Smooth muscle cell of the brain vasculature (primary cell): ENCODE measurements at places on chromosomes 16 and 17.

DNA sequence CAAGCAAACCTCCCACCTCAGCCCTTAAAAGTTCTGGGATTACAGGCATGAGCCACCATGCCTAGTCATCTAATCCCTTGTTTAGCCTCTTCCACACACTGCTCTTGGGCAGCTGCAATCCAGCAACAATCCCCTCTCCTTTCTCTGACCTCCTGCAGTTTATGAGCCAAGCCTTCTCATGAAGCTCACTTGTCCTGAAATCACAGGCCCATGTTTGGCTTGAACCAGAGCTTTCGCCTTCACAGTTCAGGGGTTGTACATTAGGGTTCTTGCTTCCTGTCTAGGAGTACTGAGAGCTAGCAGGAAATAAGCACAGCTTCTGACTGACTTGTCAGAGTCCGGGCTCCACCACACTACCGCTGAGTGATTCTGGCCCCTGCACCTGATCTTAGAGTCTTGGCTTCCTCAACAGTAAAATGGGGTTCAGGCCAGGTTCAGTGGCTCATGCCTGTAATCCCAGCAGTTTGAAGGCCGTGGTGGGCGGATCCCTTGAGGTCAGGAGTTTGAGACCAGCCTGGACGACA is 16.3 kb downstream of the ERAL1 start:
- DNase-seq: no peak

DNA sequence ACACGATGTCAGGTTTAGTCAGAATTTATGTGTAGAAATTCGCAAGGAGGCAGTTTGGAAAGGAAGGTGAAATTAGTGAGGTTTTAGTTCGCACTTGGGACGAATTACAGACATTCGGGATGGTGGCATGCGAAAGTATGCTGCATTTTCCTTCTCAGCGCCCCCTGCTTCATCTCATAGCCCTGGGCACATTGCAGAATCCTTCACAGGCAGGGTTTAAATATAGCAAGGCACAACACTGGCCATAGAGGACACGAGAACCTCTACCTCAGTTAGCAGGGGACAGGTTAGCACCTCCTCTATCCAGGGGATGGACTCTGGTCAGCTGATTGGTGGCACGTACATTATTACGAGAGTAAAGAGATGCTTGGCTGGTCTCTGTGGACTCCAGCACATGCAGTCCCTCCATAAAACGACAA is 47.5 kb downstream of the MAP2K6 start:
- DNase-seq: no peak

GRCh38 chr17:19740933-19741332 is 7.2 kb downstream of the ALDH3A1 start:
- no peak for DNase-seq

DNA sequence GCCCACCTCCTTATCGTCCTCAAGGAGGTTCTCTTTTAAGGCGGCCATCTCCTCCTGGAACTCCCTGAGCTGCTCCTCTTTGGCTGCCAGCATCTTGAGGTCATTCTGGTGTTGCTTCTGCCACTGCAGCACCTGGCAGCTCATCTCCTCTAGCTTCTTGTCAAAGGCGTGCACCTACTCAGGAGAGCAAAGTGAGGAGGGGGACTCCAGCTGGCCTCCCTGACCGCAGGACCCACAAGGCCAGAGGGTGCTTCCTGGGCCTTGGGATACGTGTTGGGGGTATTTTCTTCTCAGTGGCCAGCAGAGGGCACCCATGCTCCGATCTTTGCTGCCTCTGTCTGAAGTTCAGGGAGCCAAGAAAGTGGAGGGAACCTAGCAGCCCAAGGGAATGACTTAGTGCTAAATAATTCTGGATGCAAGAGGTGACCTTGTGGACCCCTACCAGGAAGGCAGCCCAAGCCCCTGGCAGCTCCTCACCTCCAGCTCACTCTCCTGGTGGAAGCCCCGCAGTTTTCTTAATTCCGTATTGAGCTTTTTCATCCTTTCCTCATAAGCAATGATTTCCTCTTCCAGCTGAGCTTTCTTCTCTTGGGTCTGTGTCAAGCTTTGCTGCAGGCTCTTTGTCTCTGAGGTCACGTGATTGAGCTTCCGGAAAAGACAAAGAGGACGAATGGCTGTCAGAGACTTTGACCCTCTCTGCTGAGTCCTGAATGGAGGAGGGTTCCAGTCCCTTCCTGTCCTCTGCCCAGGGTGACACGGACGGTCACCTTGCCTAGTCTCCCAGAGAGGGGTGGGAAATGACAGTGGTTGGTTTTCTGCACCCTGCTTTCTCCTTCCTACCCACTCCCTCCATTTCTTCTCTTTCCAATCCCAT is 31.4 kb downstream of the DHX38 start:
- DNase-seq: peak; percentile 57

GRCh38 chr17:42005166-42005565 is 12.1 kb downstream of the DNAJC7 start:
- no peak for DNase-seq
